ENCODE measurements at places on chromosomes 2 and 18.
A peak's percentile ranks its signal among the peaks of the same experiment; 100 is the strongest.

DNA sequence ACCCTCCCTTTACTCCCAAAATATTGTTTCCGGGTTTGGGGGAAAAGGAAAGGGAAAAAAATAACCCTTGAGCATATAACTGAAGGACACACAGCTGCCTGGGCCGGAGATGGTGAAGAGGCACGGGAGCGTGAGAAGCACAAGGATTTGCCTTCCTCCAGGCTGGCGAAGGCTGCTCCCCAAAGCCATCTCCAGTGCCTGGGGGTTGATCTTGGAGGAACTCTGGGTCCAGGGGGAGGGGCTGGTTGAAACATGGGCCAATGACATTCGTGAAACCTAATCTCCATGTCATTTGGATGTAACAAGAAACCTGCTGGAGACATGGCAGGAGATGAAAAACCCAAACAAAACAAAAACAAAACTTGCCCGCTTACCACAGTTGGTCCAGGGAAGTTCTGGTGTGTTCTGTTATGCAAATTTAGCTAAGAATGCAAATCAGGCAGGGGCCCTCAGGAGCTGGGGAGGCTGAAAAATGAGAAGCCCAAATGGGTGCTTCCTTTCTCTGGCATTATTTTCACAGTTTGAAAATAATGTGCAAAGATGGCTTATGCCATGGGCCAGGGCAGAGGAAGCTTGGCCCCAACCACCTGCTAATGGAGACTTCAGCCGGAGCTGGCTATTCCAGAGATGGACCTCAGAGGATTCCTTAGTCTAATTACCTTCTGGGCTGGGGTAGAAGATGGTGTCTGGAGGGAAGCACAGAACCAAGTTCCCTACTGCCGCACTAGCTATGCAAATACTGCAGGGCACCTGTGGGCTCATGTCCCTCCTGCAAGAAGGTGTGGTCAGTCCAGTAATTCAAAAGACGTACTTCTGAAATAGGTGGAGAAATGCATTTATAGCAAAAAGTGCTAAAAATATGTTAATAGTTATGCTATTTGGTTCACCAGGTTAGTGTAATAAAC lies 180.9 kb downstream of the BCL2 start:
- H3K4me3 ChIP-seq, result peak overlapping the region; percentile 78
- H3K4me1 ChIP-seq, result peaks cover 76% of the 10 kb centered on the region
- H3K27me3 ChIP-seq, result no peaks in the 10 kb centered on the region

DNA sequence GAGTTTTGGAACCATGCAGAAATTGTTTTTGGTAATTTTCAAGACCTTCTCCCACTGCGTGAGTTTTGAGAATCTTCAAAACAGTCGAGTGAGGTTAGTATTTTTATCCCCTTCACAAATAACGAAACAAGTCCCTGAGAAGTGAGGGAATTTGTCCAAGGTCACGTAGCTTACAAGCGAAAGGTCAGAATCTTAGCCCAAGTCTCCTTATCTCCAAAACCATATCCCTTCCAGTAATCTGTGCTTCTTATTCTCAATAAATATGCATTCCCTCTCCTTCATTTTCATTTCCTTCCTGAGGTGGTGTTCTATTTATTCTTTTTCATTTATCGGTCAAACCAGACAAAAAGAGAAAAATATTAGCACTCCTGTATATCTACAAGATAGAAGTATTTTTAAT lies 163.6 kb downstream of the MREG start:
- H3K27ac ChIP-seq, result no peak overlapping the region
- no peaks in the 10 kb centered on the region for H3K27me3 ChIP-seq
- no peak overlapping the region for H3K4me3 ChIP-seq
- DNase-seq, result no peak

DNA sequence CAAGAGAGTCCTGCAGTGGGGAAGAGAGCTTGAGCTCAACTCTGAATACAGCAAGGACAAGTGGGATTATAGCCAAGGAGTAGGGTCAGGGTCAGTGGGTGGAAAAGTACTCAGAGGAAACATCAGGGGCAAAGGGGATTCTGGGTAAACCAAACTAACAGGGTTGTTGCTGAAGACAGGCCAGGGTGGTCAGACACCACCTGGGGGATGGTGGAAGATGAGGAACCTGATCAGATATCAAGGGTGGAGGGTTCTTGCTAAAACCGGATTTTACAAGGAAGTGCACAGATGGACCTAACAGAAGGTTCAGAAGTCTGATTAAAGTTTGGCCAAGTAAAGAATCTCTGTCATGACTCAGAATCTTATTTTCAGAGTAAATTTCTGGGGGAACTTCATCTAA lies 16.5 kb downstream of the OSBPL1A start:
- H3K27me3 ChIP-seq, result peaks cover 2% of the 10 kb centered on the region
- no peak overlapping the region for H3K27ac ChIP-seq
- DNase-seq, result no peak
- H3K4me1 ChIP-seq, result peaks cover 6% of the 10 kb centered on the region
- H3K36me3 ChIP-seq, result no peaks in the 10 kb centered on the region

DNA sequence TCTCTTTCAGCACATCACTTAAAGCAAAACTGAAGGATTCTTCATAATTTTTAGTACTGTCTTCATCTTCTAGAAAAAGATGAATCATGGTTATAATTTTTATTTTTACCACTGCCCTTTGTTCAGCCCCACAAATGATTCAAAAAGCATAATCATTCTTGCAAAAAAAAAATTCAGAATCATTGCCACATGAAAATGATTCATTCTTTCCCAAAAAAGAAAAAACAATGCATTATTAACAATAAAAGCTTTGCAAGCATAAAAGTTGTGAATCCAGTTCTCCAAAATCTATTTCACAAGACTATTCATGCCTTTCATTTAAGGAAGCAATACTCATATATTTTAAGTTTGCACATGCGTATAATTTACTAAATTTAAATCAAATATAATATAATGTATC lies 204.8 kb downstream of the RBM43 start:
- H3K27ac ChIP-seq, result no peak overlapping the region
- no peak overlapping the region for H3K4me3 ChIP-seq
- DNase-seq, result no peak
- H3K36me3 ChIP-seq, result no peaks in the 10 kb centered on the region
- H3K27me3 ChIP-seq, result peaks cover 7% of the 10 kb centered on the region

GRCh38 chr2:125169022-125169763 lies 1144.1 kb downstream of the CNTNAP5 start:
- H3K4me3 ChIP-seq, result no peak overlapping the region
- no peaks in the 10 kb centered on the region for H3K4me1 ChIP-seq
- no peak for DNase-seq
- no peak overlapping the region for H3K27ac ChIP-seq
- no peaks in the 10 kb centered on the region for H3K27me3 ChIP-seq
- H3K36me3 ChIP-seq, result no peaks in the 10 kb centered on the region

Measured in activated naive CD8-positive, alpha-beta T cell treated with anti-CD3 and anti-CD28 coated beads, Interleukin-2, amount 50 U/mL, for 24 hours (primary cell).